K562 (cell line): ENCODE measurements at places on chromosomes 1 and 21. TPM values are rescaled to one million over a fixed set of nuclear protein-coding genes. Genes with fewer than 3 reads are reported as not detected.

DNA sequence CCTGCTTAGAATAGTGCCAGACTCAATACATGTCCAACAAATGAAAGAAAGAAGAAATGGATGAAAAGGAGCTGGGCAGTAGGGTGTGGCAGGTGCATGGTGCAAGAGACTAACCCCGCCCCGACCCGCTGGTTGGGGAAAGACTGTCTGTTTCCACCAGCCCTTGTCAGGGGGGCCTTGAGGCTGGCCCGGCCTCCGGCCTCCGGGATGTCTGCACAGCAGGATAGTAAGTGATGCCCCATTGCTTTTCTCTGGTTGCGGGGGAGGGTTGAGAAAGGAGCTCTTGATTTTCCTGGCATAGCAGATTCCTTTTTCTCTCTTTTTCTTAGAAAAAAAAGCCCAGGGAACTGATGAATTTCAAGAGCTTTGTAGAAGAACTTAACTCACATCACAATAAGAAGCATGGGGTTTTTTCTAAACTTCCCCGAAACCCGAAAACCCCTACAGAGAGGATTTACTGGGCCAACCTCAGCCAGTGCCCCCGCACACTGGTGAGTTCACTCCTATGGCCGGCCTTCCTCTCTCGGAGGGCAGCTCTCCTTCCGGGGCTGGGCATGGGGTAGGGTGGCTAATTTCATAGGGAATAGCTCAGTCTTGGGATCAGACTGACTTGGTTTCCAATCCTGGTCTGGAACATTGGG, 12.5 kb upstream of the TTC22 start:
- no peak overlapping the region for H3K4me3 ChIP-seq
- no peaks in the 10 kb centered on the region for H3K4me1 ChIP-seq
- H3K27ac ChIP-seq: no peak overlapping the region
- peaks cover 73% of the 10 kb centered on the region for H3K27me3 ChIP-seq

DNA sequence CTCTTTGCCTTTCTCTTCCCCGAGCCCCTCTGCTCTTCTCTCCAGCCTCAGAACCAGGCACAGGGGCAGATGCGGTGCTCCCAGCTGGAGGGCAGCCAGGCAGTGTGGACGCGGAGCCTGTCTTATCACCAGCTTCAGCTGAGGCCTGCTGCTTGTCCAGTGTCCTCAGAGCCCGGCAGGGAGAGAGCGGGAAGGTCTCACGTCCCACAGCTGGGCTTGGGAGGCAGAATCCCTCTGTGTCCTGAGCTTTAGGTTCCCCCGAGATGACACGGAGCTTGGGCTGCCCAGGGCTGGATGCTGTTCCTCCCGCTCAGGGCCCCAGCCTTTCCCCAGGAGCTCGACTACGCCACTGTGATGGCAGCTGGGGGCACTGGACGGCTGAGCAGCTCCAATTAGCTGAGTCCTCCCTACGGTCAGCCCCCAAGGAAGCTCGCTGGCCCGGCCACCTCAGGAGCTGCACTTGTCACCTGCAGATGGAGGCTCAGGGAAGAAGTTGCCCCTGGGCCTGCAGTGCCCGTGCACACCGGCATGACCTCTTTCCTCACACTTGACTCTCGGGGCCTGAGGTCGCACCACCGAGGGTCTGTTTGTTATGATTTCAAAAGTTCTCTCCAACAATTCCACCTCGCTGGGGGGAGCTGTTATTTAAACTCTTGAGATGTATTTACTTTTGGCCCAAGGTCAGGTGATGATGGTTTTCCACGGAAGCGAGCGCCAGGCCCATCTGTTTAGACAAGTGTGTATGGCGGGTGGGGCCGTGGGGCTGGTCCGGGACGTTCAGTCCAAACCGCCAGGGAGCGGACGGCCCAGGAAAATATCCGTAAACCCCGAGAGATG, 127.3 kb downstream of the SIK1 start:
- H3K27me3 ChIP-seq: peaks cover 88% of the 10 kb centered on the region
- H3K4me1 ChIP-seq: peaks cover 7% of the 10 kb centered on the region; the same call in 2 of the 3 replicates
- no peak for DNase-seq
- no peaks in the 10 kb centered on the region for H3K36me3 ChIP-seq

DNA sequence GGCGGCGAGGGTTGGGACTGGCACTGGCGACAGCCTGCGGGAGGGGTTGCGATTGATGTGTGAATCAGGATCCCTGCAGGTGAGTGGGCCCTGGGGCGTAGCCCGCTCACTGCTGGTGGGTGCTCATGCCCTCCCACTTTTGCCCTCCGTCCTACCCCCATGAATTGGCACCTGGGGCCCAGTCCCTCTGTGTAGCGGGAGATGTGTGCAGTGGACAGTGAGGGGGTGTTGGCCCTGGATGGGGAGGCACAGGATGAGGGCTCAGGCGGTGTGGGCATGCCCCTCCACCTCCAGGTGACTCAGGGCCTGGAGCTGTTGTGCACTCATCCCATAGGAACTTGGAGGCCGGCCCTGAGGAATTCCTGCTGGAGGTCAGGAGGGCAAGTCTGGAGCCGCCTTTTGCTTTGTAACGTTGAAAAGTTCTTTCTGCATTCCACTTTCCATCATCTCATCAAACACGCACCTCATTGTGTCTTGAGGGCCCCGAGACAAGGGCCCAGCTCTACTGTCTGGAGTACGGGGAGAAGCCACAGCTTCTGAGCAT, 3.0 kb downstream of the PEAR1 start:
- no peak overlapping the region for H3K4me3 ChIP-seq
- peaks cover 39% of the 10 kb centered on the region for H3K4me1 ChIP-seq
- H3K27me3 ChIP-seq: no peaks in the 10 kb centered on the region
- H3K27ac ChIP-seq: no peak overlapping the region
- no peaks in the 10 kb centered on the region for H3K36me3 ChIP-seq

- H3K27ac ChIP-seq: no peak overlapping the region
- no peaks in the 10 kb centered on the region for H3K4me1 ChIP-seq
- H3K4me3 ChIP-seq: no peak overlapping the region
- no peaks in the 10 kb centered on the region for H3K36me3 ChIP-seq
- no peak for DNase-seq
- H3K27me3 ChIP-seq: peaks cover 48% of the 10 kb centered on the region
Observed at GRCh38 chr1:231217056-231217455, 24.0 kb upstream of the GNPAT start.

DNA sequence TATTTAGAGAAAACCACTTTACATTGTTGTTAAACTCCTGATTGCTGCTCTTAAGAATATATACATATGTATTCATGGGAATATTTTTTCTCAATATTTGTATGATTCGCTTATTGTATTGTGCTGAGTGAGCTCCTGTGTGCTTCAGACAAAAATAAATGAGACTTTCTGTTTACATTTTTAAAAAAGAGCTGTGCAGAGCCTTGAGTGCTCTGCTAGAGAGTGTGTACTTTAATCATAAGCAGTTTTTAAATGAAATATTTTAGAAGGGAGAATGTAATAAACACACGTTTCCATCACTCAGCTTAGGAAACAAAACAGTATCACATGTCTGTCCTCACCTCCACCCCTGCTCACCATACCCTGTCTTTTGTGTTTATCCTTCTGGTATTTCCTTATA, 9.7 kb downstream of the PTPN14 start:
- no peaks in the 10 kb centered on the region for H3K4me1 ChIP-seq
- H3K27ac ChIP-seq: no peak overlapping the region
- no peak for DNase-seq
- peaks cover 6% of the 10 kb centered on the region for H3K27me3 ChIP-seq
- no peak overlapping the region for H3K4me3 ChIP-seq

GRCh38 chr1:47396671-47397196, 19.4 kb upstream of the FOXE3 start:
- H3K36me3 ChIP-seq: no peaks in the 10 kb centered on the region
- peaks cover 33% of the 10 kb centered on the region for H3K27me3 ChIP-seq
- no peak overlapping the region for H3K27ac ChIP-seq
- DNase-seq: no peak

DNA sequence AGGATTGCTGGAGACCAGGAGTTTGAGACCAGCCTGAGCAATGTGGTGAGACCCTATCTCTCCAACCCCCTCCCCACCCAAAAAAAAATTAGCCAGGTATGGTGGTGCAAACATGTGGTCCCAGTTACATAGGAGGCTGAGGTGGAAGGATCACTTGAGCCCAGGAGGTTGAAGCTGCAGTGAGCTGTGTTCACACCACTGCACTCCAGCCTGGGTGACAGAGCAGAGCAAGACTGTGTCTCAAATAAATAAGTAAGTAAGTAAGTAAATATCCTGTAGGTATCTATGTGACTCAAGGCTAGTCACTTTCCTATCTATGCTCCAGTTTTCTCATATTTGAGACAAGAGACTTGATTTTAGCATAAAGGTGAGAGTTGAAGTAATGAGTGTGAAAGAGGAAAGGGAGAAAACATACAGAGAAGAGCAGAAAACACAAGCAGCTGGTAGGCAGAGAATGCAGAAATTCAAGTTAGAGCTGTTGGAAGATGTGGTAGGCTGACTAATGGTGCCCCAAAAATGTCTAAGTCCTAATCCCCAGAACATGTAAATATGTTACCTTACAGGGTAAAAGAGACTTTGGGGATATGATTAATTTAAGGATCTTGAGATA, 7.5 kb downstream of the PPP1R12B start:
- no peak overlapping the region for H3K4me3 ChIP-seq
- no peaks in the 10 kb centered on the region for H3K27me3 ChIP-seq
- H3K27ac ChIP-seq: no peak overlapping the region
- DNase-seq: no peak
- 0 out of 2 replicates have a peak, but pooled peaks cover 8% of the 10 kb centered on the region for H3K4me1 ChIP-seq

DNA sequence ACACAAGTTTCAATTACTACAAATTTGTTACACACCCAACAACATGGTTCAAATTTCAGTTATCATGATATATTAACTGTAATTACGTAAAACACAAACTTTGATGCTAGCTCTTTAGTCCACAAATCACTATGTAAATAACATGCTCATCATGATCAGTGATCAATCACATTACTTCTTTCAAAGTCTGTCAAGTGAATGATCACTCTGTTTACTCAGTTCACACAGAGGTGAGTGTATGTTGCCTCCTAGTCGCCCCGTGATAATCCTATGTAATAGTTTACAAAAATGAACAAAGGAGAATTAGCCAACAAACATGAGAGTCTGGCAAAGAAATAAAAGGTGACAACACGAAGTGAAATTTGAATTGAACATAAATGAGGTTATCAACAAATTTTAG, 14.3 kb downstream of the EDEM3 start:
- no peak for DNase-seq
- peaks cover 8% of the 10 kb centered on the region; the same call in 2 of the 3 replicates for H3K4me1 ChIP-seq
- no peaks in the 10 kb centered on the region for H3K27me3 ChIP-seq
- H3K4me3 ChIP-seq: no peak overlapping the region
- H3K36me3 ChIP-seq: peaks cover 40% of the 10 kb centered on the region

DNA sequence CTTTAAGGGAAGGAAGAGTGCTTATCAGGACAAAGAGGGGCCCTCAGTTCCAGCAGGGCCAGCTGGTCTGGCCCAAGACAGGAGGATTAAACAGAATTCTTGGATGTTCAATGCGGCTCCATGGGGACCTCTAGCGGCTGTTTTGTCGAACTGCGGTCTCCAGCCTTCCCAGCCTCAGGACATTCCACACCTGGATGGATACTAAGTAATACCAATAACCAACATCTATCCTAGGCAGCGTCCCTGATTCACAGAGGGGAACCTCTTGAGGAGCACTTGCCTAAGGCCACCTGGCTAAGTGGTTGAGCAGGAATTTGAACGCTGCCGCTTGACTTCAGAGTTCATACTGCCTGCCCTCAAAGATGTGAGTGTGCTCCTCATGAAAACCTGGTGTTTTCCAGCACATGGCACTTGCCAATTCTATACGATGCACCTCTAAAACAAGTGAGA, 15.5 kb upstream of the CD247 start:
- H3K27me3 ChIP-seq: 0 out of 2 replicates have a peak, but pooled peaks cover 8% of the 10 kb centered on the region
- no peak overlapping the region for H3K4me3 ChIP-seq
- peak; percentile 87 for DNase-seq
- H3K4me1 ChIP-seq: no peaks in the 10 kb centered on the region; the same call in 1 of the 2 replicates
- no peak overlapping the region for H3K27ac ChIP-seq

DNA sequence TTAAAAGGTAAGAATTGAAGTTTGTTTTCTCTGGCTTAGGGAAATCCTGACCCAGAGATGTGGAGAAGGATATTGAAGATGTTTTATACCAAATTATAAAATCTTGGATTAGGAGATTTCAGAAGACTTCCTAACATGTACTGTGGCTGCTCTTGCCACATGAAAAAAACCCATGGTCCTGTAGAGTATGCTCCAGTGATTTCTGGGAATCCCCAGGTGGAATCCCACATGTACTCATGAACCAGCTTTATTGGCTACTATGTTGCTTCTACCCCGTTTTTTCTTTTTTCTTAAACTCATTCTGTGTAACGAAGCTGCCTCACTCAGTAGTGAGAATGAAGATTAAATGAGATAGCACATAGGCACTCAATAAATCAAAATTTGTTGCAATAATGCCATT, 132.7 kb upstream of the SGIP1 start:
- H3K4me1 ChIP-seq: no peaks in the 10 kb centered on the region
- no peak overlapping the region for H3K4me3 ChIP-seq
- no peak for DNase-seq
- no peaks in the 10 kb centered on the region for H3K36me3 ChIP-seq
- H3K27ac ChIP-seq: no peak overlapping the region

GRCh38 chr1:100050139-100050538, 80.3 kb downstream of the SLC35A3 start:
- peaks cover 34% of the 10 kb centered on the region; the same call in 2 of the 3 replicates for H3K36me3 ChIP-seq
- peaks cover 26% of the 10 kb centered on the region for H3K4me1 ChIP-seq
- peak overlapping the region; percentile 6; the same call in 1 of the 3 replicates for H3K27ac ChIP-seq
- DNase-seq: no peak
- no peaks in the 10 kb centered on the region for H3K27me3 ChIP-seq
- H3K4me3 ChIP-seq: no peak overlapping the region

GRCh38 chr1:154578058-154578418, 10.5 kb downstream of the CHRNB2 start:
- H3K4me1 ChIP-seq: no peaks in the 10 kb centered on the region
- H3K27me3 ChIP-seq: peaks cover 9% of the 10 kb centered on the region
- no peak for DNase-seq

- no peak overlapping the region for H3K27ac ChIP-seq
- H3K4me1 ChIP-seq: no peaks in the 10 kb centered on the region
- no peak overlapping the region for H3K4me3 ChIP-seq
- no peaks in the 10 kb centered on the region for H3K36me3 ChIP-seq
Observed at GRCh38 chr1:147726168-147726567, 34.2 kb downstream of the GJA5 start.

DNA sequence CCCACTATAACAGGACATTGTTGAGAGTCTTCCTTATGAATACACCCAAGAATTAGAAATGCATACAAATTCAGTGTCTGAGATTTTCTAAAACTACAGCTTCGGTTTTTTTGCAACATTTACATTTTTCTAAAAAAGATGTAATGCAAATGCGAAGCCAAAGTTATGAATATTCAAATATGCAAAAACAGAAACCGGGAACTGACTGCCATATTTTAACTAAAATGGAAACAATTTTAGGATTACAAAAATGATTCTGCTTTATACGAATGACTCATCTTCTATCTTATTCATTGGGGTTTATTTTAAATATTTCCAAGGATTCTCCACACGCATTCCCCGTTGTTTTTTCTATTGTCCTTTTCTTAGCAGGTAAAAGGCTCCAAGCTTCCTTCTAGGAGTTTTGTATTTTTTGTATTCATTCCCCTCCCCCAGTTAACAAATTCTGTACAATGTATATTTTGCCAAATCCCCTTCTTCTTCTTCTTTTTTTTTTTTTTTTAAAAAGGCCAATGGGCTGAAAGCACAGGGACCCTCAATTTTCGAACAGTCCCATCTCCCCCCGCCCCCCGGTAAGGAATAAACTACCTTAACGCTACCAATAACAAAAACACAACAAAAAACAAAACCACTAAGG, 1.0 kb downstream of the ARPC5 start:
- no peaks in the 10 kb centered on the region for H3K27me3 ChIP-seq
- peak overlapping the region; percentile 73 for H3K27ac ChIP-seq
- peaks cover 24% of the 10 kb centered on the region for H3K36me3 ChIP-seq
- no peak for DNase-seq
- H3K4me3 ChIP-seq: peak overlapping the region; percentile 77

Gene PRAMEF9
- total RNA-seq: not detected in 2 replicates

Gene PCNX2
- total RNA-seq: 0.07 and 0.31 TPM in 2 replicates

Gene LCE2B
- not detected in 2 replicates for total RNA-seq

Gene ALX3
- total RNA-seq: not detected in 2 replicates

Gene KCNK2
- 0.13 and 0.42 TPM in 2 replicates for total RNA-seq

Gene TMEM82
- total RNA-seq: not detected in 2 replicates

Gene OR10J1
- total RNA-seq: not detected in 2 replicates
